Gastroesophageal sphincter (tissue), 4 donors: ENCODE measurements at places on chromosomes 5 and 9. TPM values are rescaled to one million over a fixed set of nuclear protein-coding genes. Genes with fewer than 3 reads are reported as not detected.

The SLC46A2 gene
- total RNA-seq, result 0.27 TPM

GRCh38 chr9:5892456-5893133, 1.9 kb downstream of the MLANA start:
- no peak for ATAC-seq

DNA sequence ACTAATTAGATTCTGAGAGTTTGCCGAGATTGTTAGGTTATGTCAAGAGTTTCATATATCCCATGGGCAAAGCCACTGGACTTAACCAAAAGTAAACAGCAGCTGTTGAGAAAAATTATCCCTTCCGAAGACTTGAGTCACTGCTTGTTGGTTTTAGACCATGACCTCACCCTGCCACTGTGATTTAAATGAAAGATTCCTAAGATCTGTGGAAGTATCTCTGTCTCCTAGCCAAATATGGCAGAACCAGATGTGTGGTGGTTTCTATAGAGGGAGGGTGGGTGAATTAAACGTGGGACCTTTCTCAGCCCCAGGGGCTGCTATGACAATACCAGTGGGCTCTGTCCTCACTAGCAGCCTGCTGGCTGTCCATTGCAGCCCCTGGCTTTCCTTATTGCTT, 19.3 kb downstream of the DMRT3 start:
- ATAC-seq, result no peak

DNA sequence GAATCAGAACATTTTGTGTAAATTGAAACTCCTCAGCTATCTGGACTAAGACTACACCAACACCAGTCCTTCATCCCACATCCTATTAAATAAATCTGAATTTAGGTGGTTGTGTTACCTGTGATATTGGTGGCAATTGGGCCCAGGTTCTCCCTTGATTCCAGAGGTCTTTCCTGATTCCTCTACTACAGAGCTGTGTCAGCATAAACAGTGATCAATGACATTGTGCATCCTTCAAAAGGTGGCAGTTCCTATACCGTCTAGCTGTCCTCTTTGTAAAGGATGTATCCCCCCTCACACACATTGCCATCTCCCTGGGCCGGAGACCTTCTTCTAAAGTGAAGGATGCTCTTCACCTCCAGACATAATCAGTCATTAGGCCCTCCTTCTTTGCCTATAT, 239.2 kb downstream of the FAM114A2 start:
- ATAC-seq, result no peak

DNA sequence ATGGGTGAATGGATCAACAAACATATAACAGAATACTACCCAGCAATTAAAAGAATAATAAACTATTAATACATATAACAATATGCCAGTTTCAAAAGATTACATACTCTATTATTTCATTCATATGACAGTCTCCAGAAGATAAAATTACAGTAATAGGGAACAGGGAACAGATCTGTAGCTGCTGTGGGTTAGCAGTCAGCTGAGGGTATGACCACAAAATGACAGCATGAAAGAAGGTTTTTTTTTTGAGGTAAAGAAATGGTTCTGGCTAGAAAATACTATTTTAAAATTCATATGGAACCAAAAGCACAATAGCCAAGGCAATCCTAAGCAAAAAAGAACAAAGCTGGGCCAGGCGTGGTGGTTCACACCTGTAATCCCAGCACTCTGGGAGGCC, 73.0 kb upstream of the NR5A1 start:
- ATAC-seq, result no peak

- no peak for ATAC-seq
Observed at GRCh38 chr5:91956738-91957137, 573.6 kb upstream of the ARRDC3 start.

- no peak for ATAC-seq
Observed at GRCh38 chr5:14172149-14172795, 29.1 kb downstream of the TRIO start.

The FCN2 gene
- not detected for total RNA-seq

The ALDOB gene
- total RNA-seq, result not detected

The PPP2R2B gene
- total RNA-seq, result 2.8 TPM

The KIF4B gene
- total RNA-seq, result not detected

- ATAC-seq, result no peak
Observed at GRCh38 chr5:64184832-64185231, 19.2 kb downstream of the RNF180 start.

DNA sequence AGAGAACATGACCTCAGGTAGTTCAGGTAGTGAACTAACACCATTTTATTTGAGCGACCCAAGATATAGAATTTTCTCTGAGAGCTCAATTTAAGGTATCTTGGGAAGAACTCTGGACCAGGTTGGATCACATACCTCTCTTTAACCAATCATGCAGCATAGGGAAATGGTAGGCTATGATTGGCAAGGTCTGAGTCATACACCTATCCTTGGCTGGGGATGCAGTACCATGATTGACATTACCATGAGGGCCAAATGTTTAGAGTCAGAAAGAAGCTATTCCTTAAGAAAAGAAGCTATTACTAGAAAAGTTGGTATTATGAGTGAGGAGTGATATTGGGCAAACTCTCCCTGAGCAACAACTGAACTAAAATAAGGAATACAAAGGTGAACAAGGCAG, 258.7 kb downstream of the KCTD16 start:
- no peak for ATAC-seq

DNA sequence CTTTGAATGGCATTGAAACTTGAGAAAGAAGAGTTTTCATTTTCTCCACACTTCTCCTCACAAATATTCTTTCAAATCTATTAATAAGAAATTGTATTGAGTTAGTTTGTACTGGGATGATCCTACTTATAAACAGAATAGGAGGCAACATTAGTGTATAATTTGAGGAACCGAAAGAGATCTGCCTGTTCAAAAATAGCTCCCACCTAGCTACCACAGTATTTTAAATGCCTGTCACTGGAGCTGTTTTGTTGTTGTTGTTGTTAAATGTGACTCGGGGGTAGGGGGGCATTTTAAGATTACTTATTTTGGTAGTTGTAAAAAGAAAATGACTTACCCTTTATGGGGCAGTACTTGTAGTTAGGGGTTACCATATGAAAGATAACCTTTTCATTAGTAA, 20.1 kb upstream of the HAPLN1 start:
- no peak for ATAC-seq

The TEX48 gene
- not detected for total RNA-seq

DNA sequence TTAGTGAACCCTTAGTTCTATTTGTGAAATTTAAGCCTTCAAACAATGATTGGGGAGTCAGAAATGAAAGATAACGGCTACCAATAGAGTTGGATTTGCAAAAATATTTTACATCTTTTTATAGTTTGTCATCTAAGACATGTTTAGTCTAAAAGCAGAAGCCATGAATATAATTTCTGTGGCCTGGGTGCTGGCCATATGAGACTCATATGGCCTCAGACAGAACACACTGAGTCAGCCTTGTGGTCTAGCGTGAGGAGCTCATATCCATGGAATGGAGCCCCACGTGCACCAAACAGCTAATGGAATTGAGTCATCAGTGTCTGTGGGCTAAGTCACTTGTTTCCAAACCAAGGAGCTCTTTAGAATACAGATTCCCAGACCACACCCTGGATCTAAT, 240.7 kb upstream of the NREP start:
- peak; percentile 28 for ATAC-seq

The GPR21 gene
- 3.2 TPM for total RNA-seq

The HBEGF gene
- total RNA-seq, result 6.9 TPM

DNA sequence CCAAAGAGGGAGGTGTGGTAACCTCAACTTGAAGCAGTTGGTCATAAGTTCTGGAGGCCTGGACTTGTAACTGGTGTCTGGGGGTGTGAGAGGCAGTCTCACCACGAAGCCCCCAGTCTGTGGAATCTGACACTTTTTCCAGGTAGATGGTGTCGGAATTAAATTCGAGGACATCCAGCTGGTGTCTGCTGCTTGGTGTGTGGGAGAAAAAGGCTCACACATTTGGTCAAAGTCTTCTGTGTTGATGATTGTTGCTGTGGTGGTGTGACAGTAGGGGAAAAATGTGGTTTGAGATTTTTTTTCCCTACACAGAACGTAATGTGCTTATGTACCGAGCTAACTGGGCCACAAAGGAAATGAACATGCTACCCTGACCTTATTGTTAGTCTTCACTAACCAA, 251.9 kb downstream of the MAT2B start:
- ATAC-seq, result no peak

DNA sequence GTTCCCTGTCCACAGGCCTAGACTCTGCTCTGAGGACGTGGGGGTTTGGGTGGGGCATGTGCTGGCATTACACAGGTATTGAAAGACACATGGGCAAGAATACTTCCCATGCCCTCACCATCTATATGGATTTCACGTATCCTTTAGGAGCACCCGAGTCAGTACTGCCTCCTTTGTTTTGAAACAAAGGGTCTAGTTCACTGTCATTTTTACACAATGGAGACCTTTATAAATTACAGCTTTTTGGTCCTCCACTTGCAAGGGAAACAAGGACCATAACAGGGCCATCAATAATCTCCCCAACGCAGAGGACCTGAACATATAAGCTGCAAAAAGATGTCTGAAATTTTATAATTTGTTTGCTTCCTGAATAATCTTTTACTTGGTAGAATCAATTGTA, 24.9 kb upstream of the CRHBP start:
- no peak for ATAC-seq

GRCh38 chr9:87249029-87249428, 248.6 kb upstream of the DAPK1 start:
- no peak for ATAC-seq

The AK6 gene
- total RNA-seq, result 27.2 TPM
